ENCODE measurements at places on chromosomes 1 and 21. TPM values are rescaled to one million over a fixed set of nuclear protein-coding genes. Genes with fewer than 3 reads are reported as not detected.

GRCh38 chr1:85707267-85707989 is 805 bp downstream of the ZNHIT6 start:
- DNase-seq: no peak

DNA sequence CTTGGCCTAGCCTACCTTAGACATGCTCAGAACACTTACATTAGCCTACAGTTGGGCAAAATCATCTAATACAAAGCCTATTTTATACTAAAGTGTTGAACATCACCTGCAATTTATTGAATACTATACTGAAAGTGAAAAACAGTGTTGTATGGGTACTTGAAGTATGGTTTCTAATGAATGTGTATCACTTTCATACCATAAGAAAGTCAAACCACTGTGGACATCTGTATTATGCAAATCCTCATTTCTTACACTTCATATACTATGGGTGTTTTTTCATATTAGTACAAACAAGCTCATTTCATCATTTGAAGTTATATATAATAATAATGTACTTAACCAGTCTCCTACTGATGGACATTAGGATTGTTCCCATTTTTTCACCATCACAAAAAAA is 41.2 kb downstream of the TDRD5 start:
- DNase-seq: no peak

GRCh38 chr1:33758698-33759097 is 105.2 kb upstream of the HMGB4 start:
- no peak for DNase-seq

DNA sequence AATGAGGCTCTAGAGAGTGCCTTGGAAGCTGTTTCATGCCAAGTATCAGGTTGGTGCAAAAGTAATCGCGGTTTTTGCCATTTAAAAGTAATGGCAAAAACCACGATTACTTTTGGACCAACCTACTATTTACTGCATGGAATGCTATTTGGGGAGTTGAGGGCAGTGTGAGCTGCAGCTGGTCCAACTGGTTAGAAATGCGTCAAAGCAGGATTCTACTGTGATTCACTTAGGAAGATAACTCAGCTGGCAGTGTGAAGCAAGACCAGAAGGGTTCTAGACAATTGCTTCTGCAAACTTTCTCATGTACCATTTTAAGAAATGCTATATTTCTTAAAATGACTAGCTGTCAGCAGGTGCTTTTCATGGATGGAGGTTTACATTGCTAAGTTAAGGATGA is 21.2 kb upstream of the PLA2G2C start:
- no peak for DNase-seq

DNA sequence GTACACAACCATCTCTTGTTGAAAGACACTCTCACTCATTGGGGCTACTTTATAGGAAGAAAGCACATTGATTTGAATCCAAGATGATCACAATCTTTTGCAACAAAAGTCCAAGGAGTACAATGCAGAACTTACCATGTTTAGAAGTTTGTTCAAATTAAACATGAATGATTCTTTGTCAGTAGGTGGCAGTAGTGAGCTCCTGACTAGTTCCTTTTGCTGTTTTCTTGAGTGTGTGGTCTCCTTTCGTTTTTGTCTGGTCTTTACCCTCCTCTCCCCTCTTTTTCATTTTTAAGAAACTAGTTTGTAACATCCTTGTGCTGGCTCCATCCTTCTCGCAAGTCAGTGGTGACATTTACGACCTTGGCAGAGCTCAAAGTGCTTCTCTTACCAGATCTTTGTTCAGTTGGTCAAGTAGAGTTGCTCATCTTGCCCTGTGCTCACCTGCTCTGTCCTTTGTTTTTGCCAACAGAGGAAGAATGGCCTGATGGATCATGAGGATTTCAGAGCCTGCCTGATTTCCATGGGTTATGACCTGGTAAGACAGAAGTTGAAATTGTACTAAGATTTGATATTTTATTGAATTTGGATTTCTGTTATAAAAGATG is 35.7 kb upstream of the MTR start:
- peak; percentile 75 for DNase-seq

GRCh38 chr1:68717330-68717729 is 220.4 kb upstream of the DEPDC1 start:
- DNase-seq: no peak

The LEPR gene
- total RNA-seq: 0.53 TPM

The FAM151A gene
- not detected for total RNA-seq

The SIM2 gene
- 9.9 TPM for total RNA-seq
